Anterior cingulate cortex (tissue), 58 donors: ENCODE measurements at places on chromosomes 3 and 15.

- no peak for DNase-seq
Measured at GRCh38 chr3:130844462-130844861, 49.4 kb upstream of the ATP2C1 start.

- no peak for DNase-seq
Measured at GRCh38 chr15:28289694-28290463, 32.1 kb downstream of the HERC2 start.

- no peak for DNase-seq
Measured at GRCh38 chr3:112931736-112932521, 43.0 kb downstream of the CD200R1 start.

- DNase-seq = no peak
Measured at GRCh38 chr3:158419820-158420653, 151.0 kb upstream of the MLF1 start.

DNA sequence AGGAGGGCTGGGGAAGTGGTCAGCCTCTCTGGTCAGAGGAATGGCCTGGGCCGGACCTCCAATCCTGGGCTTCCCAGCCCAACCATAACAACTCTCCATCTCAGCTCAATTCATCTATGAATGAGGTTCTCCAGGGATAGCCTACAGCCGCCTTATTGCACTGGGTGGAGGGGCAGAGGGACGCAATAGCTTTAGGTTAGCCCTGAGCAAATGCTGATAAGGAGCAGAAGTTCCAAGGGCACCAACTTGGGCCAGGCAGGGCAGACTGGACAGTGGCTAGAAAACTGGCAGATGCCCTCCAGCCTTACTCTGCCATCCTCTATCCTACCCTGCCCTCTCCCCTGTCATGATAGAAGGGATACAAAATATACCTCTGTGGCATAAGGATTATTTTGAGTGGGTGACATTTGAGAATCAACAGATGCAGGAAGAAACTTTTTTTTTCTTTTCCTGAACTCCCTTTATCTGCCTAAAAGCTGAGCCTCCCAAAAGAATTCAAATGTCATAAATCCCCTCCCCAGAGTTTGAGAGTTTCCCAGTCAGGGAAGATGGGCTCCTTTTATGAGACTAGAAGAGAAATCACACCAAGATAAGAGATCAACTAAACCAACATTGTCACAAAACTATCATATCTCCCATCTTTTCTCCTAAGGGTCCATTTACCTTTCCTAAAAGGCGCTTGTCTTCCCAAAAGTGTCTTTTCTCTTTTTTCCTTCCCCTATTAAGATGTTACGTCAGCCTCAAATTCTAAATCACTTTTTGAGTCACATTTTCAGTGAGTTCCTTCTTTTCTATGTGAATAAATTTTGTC, 40.4 kb upstream of the C15orf39 start:
- DNase-seq = no peak

- DNase-seq = no peak
Measured at GRCh38 chr3:150710097-150710496, 6.4 kb upstream of the ERICH6 start.

- DNase-seq = no peak
Measured at GRCh38 chr15:64943512-64944225, 32.0 kb downstream of the ANKDD1A start.

- DNase-seq = no peak
Measured at GRCh38 chr3:180180795-180181194, 144.1 kb upstream of the PEX5L start.

DNA sequence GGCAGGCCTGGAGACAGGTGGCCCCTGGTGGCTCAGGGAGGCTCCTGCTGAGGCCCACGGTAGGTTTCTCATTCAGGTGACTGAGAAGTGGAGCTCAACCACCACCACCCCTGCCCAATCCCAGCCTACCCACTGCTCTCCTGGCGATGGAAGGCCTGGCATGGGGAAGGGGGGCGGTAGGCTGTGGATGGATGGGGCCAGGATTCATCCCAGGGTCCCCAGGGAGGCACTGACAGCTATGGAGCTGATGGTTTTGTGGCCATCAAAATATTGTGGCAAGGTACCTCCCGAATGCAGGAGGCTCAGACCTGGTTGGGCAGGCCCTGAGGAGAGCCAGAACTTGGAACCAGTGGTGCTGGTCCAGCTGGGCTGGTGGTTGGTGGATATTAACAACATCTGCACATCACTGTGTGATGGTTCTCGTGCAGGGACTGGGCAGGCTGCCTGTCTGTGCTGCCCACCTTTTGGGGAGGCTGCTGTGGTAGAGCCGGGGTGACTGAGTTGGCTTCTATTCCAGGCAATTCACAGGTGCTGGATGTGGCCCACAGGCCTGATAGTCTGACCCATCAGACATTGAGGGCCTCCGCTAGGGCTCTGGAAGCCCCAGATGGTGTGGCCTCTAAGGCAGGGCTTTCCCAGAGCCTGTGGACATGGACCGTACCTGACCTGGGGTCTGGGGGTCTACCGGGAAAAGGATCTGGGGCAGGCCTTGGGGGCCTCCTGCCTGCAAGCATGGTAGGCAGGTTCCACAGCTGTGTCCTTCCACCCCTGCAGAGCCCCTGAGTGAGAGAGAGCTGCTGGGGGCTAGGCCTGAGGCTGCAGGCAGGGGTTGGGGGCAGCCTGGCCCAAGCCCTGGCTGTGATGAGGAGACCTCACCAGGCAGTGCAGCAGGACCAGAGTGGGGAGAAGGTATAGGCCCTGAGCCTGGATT, 3.4 kb downstream of the ZBTB47 start:
- no peak for DNase-seq

- no peak for DNase-seq
Measured at GRCh38 chr3:183508821-183509220, 46.7 kb downstream of the KLHL6 start.

- DNase-seq = peak; percentile 76
Measured at GRCh38 chr3:52123106-52123725, 31.0 kb downstream of the POC1A start.

DNA sequence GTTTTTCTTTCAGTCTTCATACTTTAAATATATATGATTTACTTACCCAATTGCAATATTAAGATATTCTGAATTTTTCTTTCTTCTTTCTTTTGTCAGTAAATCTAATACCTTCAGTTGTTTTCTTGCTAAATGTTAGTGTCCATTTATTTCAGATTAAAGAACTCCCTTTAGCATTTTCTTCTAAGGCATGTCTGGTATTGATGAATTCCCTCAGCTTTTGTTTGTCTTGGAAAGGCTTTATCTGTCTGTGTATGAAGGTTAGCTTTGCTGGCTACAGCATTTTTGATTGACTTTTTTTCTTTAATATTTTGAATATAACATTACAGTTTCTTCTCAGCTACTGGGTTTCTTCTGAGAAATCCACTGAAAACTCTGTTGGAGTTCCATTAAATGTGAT, 64.0 kb upstream of the PLSCR4 start:
- DNase-seq = no peak

DNA sequence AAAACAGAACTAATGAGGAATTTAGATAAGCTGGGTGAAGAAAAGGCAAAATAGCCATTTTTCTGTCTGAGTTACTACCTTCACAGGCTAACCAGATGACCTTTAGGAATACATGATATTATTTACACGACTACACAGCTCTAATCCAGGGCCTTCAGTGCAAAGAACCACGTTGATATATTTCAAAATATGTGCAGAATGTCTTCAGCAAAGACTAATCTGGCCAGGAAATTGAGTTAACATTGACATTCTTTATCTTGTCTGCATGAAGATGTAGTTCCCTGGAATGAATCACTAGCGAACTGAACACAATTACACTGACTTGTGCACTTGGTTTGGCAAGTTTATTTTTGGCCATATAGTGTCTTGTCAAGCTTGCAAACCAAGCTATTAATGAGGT, 41.5 kb downstream of the PDHB start:
- DNase-seq = no peak

DNA sequence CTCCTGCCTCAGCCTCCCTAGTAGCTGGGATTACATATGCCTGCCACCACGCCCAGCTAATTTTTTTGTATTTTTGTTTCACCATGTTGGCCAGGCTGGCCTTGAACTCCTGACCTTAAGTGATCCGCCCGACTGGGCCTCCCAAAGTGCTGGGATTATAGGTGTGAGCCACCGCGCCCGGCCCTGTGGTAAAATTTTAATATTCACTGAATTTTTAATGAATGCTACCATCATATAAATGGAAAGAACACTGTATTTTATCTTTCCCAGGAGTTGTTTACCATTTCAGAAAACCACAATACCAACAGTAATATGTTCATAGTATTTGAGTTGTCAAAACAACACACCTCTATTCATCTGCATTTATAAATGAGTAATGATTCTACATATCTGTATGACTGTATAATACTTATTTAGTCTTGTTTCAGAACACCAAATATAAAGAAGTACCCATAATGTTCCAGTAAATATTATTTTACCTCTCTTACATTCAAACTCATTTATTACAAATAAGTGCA, 16.2 kb upstream of the MAGEF1 start:
- DNase-seq = no peak

DNA sequence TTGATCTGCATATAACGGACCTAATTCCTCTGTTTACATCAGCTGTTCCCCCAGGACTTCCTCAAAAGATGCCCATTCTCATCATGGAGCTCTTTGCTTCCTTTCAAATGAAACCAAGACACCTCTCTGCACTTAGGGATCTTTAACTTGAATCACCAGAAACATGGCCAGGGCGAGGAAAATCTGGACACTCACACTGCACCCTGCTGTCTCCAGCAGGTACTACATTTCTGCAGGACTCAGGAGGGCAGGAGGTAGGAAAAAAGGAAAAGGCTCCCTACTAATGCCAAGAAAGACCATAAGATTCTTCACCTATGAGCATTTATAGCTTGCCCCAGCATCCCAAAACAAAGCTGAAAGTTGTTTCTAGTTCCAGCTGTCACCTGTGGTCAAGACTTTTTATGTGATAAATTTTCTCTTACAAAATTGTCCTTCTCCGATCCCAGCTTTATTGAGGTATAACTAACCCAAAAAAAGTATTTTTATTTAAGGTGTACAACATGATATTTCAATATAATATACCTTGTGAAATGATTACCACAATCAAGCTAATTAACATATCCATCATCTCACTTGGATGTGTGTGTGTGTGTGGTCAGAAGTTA, 87.3 kb upstream of the C15orf61 start:
- DNase-seq = no peak
